ENCODE measurements at places on chromosomes 2 and 18. TPM values are rescaled to one million over a fixed set of nuclear protein-coding genes. Genes with fewer than 3 reads are reported as not detected.

The SPRED2 gene
- 10.4 TPM for polyA plus RNA-seq

The HJURP gene
- polyA plus RNA-seq, result 0.22 TPM

The ATOH8 gene
- 35.2 TPM for polyA plus RNA-seq

The TM4SF20 gene
- not detected for polyA plus RNA-seq

The FAM237A gene
- not detected for polyA plus RNA-seq

The EMILIN2 gene
- polyA plus RNA-seq, result 15.4 TPM

The C2orf76 gene
- 12.2 TPM for polyA plus RNA-seq

The LGALSL gene
- 5.8 TPM for polyA plus RNA-seq

The GPR75 gene
- 0.32 TPM for polyA plus RNA-seq

The SERPINB11 gene
- not detected for polyA plus RNA-seq

The CACNB4 gene
- polyA plus RNA-seq, result 0.29 TPM

DNA sequence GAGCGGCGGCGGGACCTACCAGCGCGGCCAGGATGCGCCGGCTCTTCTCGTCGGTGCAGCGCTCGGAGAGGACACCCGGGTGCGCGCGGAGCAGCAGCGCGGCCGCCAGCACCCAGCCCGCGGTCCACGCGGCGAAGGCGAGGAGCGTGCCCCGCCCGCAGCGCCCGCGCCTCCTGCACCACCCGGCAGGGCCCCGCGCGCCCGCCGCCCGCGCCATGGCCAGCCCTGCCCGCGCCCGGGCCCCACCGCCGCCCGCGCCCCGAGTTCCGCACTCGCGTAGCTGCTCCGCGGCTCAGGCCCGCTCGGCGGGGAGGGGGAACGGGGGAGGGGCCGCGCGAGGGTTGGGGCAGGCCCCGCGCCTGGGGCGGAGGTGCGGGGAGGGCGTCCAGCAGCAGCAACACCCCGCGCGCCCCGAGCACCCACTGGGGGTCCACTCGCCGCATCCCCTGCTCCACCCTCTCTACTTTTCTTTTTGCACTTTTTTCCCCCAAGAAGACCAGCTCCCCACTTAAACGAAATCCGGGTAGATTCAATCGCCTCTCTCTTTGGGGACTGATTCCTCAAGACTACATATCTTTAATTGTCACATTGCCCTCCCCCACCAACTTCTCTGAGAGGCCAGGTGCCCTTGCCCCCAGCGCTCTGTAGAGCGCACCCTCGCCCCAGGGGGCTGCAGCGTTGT lies at the start of gene DIPK1C:
TSS of gene DIPK1C (minus strand) at position 266 of the 682 bp plus-strand sequence. CDS start at position 217, 49 bp downstream.
- no peak for DNase-seq

DNA sequence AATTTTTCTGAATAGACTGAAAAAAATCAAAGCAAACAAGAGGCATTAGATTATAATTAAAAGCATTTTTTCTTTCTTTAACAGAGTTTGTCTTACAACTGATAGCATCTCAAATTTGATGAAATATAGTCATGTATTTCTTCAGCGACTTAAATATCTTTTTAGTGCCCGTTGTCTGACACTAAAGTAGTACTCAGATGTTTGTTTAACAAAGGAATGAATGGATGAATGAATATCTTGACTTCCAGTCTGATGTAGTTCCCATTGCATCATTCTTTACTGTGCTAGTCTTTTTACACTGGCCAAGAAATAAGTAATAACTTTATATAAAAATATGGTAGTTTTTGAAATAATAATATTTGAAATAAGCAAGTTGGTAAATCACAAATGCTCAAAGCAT lies 111.1 kb downstream of the TTC27 start:
- no peak for DNase-seq

DNA sequence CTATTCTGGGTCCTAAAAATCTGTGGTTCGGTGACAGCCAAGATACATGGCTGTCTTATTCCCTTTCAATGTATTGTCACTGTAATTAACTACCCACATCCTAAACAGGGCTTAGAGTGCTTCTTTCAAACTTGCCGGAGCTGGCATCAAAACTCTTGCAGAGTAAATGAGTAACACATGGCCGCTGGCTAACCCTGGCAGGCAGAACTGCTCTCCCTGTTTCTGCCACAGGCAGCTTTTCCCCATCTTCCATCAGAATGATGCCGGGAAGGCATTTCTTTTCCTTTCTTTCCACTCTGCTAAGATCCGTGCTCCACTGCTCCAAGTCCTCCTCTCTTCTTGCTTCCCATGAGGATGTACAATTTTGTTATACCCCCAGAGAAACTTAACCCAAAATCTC lies 54.8 kb upstream of the PTPRM start:
- no peak for DNase-seq

DNA sequence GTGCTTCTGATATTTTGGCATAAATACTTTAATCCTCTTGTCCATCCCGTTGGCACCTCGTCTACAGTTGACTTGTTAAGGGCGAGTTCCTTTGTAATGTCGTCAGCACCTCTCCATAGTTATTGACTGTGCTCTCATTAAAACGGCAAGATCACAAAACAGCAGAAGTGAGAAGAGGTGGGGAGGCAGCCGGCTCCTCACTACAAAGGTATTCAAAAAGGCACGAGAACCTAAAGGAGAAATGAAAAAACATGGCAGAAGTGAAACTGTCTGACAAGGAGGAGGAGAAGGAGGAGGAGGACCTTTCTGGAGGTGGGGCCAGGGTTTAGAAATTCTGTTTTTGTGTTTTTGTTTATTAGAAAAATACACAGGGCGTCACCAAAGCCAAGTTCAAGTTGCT lies 235.6 kb downstream of the BCL11A start:
- DNase-seq, result no peak

DNA sequence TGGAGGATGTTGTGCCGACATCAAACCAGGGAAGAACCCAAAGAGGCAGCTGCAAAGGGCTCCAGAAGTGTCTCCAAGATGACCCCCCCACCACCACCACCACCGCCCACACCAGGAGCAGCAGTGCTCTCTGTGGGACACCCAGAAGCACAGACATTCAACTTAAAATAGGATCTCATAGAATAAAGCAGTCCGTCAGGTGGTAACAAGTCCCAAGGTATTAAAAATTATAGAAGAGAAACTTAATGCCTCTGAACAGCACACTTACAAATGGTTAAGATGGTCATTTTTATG lies 155.5 kb upstream of the ID2 start:
- no peak for DNase-seq

GRCh38 chr2:157931542-157931941 lies 55.4 kb upstream of the ACVR1 start:
- DNase-seq, result no peak

GRCh38 chr2:223020971-223021675 lies 30.9 kb upstream of the KCNE4 start:
- no peak for DNase-seq

- DNase-seq, result no peak
Observed at GRCh38 chr18:36391426-36392145, 94.1 kb downstream of the FHOD3 start.

GRCh38 chr2:42999856-43000241 lies 207.5 kb upstream of the HAAO start:
- no peak for DNase-seq

DNA sequence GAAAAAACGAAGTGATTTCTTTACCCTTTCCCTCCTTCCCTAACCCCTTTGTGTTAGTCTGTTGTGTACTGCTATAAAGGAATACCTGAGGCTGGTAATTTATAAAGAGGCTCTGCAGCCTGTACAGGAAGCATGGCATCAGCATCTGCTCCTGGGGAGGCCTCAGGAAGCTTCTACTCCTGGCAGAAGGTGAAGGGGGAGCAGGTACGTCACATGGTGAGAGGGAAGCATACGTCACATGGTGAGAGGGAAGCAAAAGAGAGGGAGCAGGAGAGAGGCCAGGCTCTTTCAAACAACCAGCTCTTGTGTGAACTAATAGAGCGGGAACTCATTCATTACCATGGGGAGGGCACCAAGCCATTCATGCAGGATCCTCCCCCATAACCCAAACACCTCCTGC lies 126.2 kb downstream of the CAPN13 start:
- no peak for DNase-seq

GRCh38 chr2:48948400-48949125 lies 193.0 kb upstream of the LHCGR start:
- no peak for DNase-seq

- DNase-seq, result no peak
Observed at GRCh38 chr18:42533009-42533575, 578.1 kb downstream of the PIK3C3 start.

DNA sequence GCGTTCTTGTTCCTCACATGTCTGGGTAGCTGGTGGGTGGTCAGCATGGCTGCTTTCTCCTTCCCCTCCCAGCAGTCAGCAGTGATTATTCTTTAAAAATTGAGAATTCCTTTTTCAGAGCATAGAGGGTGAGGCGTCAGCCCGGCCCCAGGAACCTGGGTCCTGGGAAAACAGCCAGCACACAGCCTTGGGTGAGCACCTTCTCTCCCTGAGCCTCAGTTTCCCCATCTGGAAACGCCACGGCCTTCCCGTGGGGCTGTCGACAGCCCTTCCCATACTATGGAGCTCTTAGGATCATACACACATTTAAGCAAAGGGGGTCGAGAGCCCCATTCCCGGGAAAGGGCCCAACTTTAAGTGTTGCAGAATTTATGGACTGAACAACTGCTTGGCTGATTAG lies 73.5 kb downstream of the SH3RF3 start:
- DNase-seq, result no peak

- no peak for DNase-seq
Observed at GRCh38 chr2:170161516-170162270, 16.3 kb upstream of the MYO3B start.

DNA sequence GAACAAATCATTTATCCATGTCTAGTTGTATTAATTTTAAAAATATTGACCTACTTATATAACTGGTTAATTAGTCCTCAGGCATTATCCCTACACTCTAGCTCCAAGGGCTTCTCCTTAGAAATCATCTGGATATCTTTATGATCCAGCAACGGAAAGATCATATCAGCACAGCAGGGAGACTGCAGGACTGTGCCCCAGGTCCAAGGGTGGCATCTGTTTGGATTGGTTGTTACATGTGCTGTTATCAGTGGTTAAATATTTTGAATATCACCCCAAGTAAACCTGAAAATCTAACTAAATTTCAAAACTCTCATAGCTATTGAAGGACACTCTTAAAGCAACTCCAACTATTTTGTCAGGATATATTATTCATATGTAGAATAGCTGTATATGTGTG lies 556.2 kb upstream of the ZEB2 start:
- DNase-seq, result no peak

DNA sequence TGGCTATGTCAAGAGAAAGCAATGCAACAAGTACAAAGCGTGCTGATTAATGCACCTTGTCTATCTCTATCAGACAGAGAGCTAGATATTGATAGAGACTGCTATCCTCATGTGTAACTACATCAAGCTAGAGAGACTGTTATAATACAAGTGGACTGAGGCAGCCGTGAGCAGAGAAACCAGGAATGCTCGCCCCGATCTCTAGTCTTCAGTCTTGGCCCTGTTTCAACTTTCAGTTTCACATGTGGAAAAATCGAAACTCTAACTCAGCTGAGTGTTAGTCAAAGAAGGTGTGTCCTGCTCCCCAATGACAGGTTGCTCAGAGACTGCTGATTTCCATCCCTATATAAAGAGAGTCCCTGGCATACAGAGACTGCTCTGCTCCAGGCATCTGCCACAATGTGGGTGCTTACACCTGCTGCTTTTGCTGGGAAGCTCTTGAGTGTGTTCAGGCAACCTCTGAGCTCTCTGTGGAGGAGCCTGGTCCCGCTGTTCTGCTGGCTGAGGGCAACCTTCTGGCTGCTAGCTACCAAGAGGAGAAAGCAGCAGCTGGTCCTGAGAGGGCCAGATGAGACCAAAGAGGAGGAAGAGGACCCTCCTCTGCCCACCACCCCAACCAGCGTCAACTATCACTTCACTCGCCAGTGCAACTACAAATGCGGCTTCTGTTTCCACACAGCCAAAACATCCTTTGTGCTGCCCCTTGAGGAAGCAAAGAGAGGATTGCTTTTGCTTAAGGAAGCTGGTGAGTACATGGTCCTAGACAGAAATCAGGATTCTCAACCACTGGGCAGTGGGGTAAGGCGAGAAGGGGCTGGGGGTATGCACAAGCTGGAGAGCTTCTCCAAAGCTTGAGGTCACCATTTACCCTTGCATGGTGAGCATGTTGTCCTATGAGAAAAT lies at the start of gene RSAD2:
TSS of gene RSAD2 (plus strand) at position 376 of the 903 bp plus-strand sequence. CDS start at position 400, 24 bp downstream.
- no peak for DNase-seq

GRCh38 chr2:239312741-239313667 lies 87.8 kb downstream of the HDAC4 start:
- peak; percentile 27 for DNase-seq

DNA sequence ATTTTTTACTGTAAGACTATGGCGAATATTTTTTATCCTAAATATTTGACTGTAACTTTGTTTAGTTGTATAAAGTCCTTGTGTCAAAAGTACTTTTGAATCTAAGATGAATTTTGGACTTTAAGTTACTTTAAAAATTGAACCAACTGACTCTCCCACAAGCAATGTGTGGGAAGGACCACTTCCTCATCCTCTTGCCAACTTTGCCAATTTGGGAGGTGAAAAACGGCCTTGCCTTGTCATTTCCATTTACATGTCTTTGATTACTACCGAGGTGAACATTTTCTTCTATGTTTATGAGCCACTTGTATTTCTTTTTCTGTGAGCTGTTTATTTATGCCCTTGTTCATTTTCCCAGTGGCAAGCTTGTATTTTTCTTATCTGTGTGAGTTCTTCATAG lies 12.8 kb upstream of the MSGN1 start:
- DNase-seq, result no peak

DNA sequence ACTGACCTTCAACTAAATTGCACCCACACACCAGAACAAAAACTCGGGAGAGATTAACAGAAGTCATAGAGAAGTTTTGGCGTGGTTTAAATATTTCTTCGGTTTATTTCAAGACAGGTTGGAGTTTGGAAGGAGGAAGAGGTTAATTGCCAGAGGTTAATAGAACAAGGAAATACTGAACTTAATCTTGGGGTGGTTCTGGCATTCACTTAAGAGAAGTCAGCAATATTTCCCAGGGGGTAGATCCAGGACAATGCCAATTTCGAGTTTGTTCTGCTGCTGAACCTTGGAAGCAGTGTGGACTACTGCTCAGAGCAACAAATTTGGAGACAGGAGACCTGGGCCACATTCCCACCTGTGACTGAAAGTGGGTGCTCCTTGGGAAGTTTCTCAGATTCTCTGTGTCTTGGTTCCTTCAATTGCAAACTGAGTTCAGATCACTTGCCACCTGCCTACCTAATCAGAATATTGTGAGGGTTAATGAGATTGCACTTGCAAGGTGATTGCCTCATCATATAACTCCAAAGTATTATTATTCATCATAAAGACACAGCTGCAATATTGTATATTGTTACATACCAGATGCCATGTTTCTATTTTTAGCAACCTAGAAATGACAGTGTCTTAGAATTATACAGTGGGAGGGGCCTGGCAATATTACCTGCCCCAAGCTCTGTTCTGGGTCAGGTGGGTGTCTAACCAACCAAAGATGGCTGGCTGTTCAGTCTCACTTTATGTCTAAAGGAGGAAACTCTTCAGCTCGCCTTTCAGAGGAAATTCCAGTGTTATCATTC lies 217.4 kb downstream of the CDCA7 start:
- no peak for DNase-seq

Measured in heart right ventricle (tissue), 16 donors.